Right cardiac atrium (tissue), 5 donors: ENCODE measurements at places on chromosomes 5 and 9. TPM values are rescaled to one million over a fixed set of nuclear protein-coding genes. Genes with fewer than 3 reads are reported as not detected.

DNA sequence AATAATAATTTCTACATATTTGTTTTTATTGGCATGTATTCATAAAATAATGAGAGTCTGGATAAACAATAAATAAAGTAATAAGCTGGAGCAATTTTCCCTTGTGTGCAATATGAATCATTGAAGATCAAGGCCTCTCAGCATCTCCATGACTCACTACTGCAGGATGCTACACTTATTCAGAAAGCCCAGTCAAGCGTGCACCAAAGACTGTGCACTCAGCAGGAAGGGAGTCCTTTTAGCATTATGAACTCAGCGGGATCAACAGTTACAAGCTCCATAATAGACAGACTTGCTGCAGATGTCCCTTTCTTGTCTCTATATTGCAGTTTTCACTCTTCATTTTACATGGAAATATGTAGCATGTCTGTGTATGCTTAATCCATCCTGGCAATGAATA, 485.3 kb downstream of the CDH9 start:
- no peak for DNase-seq

DNA sequence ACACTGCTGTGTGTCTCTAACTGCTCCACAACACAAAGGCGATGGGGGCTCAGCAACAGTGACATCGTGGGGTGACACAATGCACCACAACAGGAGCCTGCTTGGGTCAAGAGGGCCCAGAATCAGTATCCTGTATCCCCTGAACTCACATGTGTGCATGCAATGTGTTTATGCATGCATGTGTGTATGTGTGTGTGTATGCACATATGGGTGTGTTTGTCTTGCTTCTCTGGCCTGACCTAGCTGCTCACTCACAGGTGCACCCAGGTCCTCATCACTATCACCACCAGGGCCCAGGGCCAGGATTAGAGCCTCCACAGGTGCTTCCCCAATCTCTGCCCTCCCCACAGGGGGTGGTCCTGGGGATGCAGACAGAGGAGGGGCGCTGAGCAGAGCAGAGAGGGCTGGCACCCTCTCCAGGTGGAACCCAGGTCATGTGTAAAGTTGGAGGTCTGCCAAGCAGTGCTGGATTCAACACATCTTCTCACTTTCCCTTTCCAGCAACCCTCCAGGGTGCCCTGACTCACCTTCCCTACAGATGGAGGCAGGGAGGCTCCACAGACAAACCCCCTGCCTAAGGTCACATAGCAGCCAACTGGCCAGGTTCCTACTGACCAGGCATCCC, 18.1 kb upstream of the ZNF484 start:
- DNase-seq: no peak

DNA sequence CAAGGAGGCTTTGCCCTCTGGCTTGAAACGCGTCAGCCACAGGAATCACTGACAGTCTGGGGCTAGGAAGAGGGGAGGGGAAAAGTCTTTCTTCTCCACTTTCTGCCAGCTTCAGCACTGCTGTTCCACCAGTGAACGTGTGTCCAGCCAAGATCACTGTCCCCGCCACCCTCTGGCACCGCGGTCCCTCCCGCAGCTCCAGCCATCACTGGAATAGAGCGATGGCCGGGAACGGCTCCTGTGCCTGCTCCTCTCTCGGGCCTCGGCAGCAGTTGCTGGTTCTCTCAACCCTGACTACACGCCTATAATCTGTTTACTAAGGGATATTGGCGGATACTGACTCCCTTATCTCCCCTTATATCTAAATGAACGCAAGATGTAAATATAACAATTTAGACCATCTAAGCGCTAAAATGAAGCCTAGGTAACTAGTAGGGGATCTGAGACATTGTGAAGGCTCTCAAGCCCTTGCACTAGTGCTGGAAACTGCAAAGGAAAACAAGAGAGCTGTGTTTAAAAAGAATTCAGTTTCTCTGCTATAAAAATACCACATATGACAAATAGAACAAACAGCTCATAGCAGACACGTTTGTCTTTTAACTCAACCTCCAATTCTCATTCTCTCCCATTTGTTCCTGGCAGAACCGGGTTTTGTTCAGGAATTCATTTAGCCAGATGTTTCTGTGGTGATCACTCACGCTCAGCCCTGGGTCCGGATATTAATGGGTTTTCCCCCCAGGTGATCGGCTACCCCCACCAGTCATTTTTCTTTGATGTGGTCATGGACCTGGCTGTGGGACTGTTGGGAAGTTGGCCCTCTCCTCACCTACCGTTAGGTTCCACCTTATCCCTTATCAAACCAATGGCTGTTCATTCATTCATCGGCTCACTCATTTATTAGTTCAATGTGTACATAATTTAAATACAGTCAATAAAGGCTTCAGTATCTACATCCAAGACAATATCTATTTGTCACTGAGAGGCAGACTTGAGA, 149.8 kb downstream of the MED10 start:
- no peak for DNase-seq

GRCh38 chr9:19387317-19387716, 7.3 kb upstream of the RPS6 start:
- DNase-seq: no peak

DNA sequence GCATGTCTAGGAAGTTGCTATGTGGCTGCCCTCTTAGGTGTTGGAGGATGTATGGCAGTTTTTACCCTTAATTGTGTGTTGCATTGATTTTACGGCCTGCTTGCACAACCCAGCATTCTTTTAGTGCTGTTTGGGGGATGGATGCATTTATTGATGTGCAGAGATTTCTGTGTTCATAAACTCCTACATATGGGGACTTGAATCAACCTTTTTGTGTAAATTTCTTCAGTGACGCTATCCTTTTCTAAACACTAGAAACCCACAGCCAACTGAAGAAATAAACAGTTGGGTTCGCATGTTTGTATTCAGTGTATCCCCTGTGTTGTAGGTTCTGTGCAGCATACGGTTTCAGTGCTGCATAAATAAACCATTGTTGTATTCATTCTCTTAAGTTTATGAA, 263.7 kb downstream of the RASEF start:
- DNase-seq: no peak

DNA sequence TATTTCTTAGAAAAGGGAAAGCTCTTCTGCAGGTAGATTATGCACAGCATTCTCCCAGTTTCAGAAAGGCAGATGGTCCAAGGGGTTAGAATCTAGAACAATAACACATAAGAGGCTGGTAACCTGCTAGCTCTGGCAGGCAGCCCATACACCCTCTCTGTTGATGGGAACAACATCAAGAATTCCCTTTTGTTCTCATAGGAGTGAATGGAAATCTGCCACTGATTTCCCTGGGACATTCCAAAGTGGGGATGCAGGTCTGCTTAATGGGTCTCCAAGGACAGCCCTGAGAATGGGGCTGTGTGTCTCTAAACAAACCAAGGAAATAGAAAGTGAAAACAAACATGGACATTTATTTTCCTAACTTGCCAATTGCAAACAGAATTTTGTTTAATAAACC, 456.8 kb downstream of the EBF1 start:
- DNase-seq: peak; percentile 13

DNA sequence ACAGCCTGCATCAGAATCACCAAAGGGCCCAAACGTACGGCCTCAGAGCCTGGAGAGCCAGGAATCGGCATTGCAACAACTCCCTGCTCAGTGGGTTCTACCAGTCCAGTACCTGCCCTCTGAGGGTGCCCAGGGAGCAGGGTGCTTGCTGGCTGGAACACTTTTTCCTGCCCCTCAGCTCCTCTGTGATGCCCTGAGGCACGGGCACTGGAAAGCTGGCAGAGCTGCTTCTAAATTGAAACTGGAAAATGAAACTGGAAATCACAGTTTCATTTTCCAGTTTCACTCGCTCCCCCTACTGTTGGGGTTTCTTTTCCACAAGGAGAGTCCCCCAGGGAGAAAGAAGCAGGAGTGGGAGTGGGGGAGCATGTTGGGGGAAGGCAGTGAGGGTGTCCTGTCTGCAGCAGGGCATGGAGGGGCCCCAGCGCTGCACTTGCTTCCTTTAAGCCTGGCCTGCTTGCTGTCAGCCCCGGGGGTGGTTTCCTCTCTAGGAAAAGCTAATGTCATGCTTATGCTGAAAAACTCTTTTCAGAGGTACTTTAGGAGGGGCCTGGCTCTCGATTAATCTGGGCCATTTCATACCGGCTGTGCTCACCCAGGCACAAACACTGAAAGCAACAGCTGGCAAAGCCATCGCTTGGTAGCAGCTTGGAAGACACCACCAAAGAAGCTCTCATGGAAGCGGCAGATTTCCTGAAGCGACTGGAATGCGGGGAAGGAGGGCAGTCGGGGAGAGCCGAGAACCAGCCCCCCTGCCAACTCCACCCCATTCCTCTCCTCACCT, 26.2 kb downstream of the IRF1 start:
- no peak for DNase-seq

DNA sequence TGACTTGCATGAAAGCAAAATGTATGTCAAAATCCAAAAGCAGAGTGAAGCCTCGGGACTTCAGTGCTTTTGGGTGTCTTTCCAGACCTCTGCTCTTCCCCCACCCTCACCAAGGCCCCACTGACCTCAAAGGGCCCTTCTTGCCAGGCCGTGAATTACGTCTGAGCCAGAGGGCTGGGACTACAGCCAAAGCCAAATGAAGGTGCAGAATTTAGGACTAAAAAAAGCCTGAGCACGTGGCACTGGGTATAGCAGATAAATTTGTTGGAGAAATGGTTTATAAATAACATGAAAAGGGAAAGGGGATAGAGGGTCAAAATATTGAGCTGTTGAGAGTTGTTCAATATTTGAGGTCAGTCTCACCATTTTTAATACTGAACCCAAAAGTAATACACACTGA, 163.4 kb downstream of the GHR start:
- peak; percentile 84 for DNase-seq

DNA sequence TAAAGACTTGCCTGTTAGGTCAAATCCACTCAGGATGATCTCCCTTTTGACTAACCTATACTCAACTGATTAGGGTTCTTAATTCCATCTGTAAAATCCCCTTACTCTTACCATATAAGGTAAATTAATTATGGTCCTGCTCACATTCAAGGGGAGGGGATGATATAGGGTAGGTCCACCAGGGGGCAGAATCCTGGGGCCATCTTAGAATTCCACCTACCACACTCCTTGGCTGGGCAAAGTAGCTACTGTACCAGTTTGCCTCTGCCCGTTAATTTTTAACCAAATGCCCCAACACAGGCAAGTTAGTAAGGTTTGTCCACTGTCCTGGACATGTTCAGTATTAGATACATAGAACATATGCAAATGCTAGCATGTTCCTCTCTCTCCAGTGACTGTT, 262.4 kb downstream of the SEMA5A start:
- DNase-seq: no peak

DNA sequence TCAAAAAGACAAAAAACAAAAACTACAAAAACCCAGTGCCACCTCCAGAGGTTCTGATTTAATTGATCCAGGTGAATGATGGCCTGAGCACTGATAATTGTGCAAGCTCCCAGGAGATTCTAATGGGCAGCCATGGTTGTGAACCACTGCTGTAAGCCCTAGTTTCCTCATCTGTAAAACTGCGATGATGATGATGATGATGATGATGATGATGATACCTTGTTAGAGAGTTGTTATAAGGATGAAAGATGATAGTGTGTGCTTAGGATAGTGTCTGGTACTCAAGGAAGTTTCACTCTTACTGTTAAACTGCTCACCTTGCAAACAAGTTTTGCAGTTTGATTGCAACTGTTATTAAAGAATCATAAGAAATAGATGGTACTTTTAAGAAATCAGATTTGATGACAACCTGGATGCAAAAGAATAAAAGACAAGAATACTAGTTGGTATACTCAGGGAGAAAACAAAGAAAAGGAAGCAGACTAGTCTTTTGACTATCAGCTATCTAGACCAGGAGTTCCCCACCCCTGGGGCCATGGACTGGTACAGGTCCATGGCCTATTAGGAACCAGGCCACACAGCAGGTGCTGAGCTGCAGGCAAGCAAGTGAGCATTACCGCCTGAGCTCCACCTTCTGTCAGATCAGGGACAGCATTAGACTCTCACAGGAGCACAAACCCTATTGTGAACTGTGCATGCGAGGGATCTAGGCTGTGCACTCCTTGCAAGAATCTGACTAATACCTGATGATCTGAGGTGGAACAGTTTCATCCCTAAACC, 98.0 kb downstream of the OR2K2 start:
- DNase-seq: no peak

GRCh38 chr5:159156426-159157238, 52.7 kb downstream of the RNF145 start:
- DNase-seq: no peak

- peak; percentile 45 for DNase-seq
Measured at GRCh38 chr9:15155826-15156225, 151.2 kb downstream of the TTC39B start.

GRCh38 chr9:111095441-111095840, 57.2 kb upstream of the LPAR1 start:
- peak; percentile 64 for DNase-seq

- DNase-seq: no peak
Measured at GRCh38 chr9:86350006-86350760, 4.0 kb downstream of the TUT7 start.

GRCh38 chr5:147093138-147093537, 141.7 kb upstream of the STK32A start:
- no peak for DNase-seq

GRCh38 chr5:106454651-106455415, 1215.9 kb downstream of the EFNA5 start:
- DNase-seq: no peak

DNA sequence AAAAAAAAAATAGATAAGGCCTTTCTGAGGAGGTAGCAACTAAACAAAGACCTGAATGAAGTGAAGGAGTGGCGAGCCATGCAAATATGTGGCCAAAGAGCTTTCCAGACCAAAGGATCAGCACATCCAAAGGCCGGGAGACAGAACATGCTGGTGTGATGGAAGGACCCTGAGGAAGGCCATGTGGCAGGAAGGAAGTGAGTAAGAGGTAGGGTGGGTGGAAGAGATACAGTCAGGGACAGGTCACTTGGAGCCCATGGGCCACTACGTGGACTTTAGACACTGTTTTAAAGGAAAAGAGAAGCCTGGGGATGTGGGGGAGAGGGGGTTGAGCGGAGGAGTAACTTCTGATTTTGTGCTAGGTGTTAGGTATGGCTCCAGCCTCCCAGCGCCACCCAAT, 31.3 kb downstream of the SPRY4 start:
- no peak for DNase-seq

DNA sequence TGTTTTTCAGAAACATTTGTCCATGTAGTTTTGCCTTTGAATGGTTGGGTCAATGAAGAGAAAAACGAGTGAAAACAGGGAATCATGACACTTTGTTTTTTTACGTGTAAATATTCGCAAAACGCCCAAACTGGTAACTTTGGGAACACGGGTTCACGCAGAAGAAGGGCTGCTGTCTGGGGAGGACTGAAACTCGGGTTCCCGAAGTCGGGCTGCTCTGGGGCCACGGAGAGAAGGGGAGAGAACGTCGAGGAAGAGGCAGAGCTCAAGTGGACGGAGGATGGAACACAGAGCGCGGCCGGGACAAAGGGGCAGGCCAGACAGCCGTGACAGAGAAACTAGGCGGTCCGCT, 478 bp upstream of the SETD9 start:
- DNase-seq: peak; percentile 92

GRCh38 chr5:111997308-111997707, 240.3 kb upstream of the NREP start:
- no peak for DNase-seq

- DNase-seq: no peak
Measured at GRCh38 chr5:17123010-17123409, 94.4 kb upstream of the BASP1 start.

The RABGAP1 gene
- 45.3 TPM for total RNA-seq

The CAVIN4 gene
- 49.5 TPM for total RNA-seq

The LAMC3 gene
- total RNA-seq: 1.6 TPM

The SMIM32 gene
- not detected for total RNA-seq

The PCDHAC2 gene
- 1.1 TPM for total RNA-seq

The LCN1 gene
- 4.0 TPM for total RNA-seq

The ROR2 gene
- 38.9 TPM for total RNA-seq

The SLC6A3 gene
- not detected for total RNA-seq

The DNAJC21 gene
- 62.7 TPM for total RNA-seq

The ENHO gene
- total RNA-seq: 0.67 TPM

The TPD52L3 gene
- not detected for total RNA-seq

The TMEFF1 gene
- 0.15 TPM for total RNA-seq

The NTNG2 gene
- total RNA-seq: 27.4 TPM
